ENCODE measurements at places on chromosomes 6 and 20.

DNA sequence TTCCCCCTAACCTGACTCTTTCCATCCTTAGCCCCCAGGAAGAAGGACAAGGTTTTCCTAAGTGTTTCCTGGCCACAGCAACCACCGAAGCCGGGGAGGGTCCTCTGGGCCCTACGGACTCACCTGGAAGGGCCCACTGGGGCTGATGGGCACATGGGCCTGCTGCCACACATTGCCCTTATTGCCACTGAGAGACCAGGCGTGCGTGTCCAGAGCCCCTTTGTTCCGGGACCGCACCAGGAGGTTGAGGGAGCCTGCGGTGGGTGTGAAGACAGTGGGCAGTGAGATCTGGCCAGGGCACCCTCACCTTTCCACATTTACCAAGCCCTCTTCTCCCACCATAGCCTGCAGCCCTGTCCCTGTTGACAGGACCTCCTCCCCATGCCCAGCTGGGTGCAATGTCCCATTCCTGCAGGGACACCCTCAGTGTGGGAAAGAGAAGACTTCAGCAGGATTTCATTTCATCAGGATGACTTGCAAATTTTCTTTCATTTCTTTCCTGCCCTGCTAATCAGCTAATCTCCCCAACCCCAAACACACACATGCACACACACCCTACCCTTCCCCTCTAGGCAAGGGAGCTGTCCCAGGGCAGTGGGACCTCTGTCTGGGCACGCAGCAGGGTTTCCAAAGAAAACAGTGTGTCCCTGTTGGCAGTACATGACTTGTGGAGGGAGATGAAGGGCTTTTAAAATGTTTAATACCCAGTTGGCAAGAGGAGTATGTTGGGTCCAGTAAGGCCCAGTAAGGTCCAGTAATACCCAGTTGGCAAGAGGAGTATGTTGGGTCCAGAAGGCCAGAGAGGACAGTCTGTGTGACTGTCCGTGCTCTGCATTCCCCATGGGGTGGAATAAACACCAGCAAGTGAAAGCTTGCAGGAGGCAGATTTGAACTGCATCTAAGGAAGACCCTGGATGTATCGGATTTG is 59.0 kb downstream of the MDGA1 start:
- DNase-seq, result no peak

GRCh38 chr6:74671558-74672025 is 534.3 kb downstream of the COL12A1 start:
- DNase-seq, result no peak

- no peak for DNase-seq
Observed at GRCh38 chr6:139249395-139249794, 42.4 kb downstream of the TXLNB start.

- DNase-seq, result no peak
Observed at GRCh38 chr6:74366634-74367033, 670.6 kb downstream of the CD109 start.

DNA sequence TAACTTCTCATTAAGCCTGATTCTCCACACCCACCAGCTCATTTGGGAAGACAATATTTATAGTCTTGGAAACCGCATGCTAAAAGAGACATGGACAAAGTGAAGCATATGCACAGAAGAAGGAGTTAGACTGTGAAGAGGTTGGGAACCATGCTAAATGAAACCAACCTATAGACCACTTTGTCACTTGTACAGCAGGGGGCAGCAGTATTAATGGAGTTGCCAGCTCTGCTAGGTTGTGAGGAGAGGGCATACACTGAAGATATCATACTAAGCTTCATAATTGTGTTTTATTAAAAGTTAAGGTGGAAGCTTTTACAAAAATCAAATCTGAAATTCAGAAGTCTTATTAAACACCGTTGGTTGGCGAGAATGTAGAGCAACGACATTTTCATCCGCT is 38.3 kb upstream of the HMGCLL1 start:
- no peak for DNase-seq

DNA sequence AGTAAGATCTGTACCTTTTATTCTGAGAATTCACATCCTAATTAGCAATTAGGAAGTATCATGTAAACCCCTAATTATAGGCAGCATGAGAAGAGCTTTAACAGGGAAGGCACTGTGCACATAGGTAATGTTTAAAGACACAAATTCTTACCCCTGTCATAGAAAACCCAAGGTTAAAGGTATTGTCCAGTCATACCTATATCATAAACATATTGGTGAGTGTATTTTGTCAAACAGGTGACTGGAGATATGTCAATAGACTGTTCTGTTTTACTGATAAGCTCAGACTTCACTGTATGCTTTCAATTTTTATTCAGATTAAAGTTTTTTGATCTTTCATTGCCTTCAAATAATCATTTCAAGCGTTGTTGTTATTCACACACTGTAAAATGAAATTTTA is 43.8 kb downstream of the LGSN start:
- no peak for DNase-seq

- DNase-seq, result no peak
Observed at GRCh38 chr20:47295921-47296426, 60.5 kb downstream of the ZMYND8 start.
